ENCODE measurements at places on chromosomes 6 and 20.

DNA sequence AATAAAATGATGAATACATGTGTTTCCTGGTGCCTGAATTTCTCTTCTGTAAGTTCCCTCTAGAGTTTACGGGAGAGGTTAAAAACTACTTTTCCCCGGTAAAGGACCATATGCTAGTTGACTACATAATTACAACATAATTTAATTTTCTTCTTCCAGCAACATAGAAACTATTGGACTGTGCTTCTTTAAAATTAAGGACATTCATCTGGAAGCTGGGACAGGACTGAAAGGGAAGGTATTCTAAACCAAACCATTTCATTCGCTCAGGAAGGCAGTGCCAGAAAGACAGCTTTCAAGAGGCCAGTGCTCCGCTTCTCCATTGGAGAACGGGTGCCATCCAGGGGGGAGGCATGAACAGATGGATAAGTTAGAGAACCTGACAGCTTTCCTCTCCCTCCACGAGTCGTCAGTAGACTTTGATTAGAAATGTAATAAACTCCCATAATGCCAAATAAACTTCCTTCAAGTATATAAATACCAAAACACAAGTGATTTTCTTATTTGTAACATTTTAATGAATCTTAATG lies 458.0 kb upstream of the SOX4 start:
- no peak for DNase-seq

GRCh38 chr6:44868910-44869309 lies 459.2 kb upstream of the RUNX2 start:
- no peak for DNase-seq

DNA sequence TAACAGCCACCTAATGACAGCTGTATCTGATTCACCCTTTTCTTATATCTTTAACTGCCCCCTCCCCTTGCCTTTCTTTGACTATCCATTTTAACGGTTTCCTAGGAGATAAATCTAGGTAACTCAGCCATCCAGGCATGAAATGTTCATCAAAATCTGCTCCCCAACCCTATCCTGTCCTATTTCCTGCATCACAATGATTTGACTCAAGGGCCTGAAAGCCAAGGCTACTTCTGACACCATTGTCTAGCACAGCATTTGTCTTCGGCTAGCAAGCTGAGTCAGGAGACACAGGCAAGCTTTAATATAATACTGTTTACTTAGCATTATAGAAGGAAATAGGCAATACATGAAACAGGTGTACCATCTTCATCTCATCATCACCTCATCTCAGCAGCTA lies 31.6 kb upstream of the MANEA start:
- no peak for DNase-seq

DNA sequence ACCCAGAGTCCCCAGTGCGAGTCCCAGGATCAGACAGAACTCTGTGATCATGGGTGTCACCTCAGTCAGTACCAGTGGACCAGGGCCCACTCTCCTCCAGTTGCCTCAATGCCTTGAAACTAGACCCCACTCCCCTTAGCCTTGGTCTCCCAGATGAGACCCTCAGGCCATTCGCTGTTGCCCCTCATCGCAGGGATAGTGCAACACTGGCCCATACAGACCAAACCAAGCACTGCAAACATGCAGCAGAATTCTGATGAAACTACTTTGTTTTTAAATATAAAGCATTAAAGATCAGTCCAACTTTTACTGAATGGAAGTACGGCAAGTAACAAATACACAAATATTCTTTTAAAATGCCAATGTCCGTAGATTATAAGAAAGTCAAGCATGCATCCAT lies 101.2 kb upstream of the NT5E start:
- no peak for DNase-seq

DNA sequence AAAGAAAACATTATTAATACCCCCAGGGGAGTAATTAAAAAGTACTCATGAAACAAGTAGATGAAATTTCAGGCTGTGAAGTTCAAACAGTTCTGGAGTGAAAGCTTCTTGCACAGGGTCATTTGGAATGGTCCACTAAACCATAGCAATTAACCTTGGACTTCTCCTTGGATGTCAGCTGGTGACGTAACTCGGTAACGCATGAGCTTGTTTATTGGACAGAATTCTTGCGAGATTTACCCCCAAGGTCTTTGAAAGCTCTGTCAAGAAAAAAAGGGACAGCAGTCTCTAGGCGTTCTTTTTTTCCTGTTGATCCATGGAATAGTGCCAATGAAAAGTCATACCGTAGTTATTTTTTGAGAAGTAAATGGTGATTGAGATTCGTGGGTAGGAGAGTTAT lies 2.2 kb downstream of the CD83 start:
- no peak for DNase-seq

GRCh38 chr6:25169553-25169952 lies 109.6 kb upstream of the CARMIL1 start:
- no peak for DNase-seq

DNA sequence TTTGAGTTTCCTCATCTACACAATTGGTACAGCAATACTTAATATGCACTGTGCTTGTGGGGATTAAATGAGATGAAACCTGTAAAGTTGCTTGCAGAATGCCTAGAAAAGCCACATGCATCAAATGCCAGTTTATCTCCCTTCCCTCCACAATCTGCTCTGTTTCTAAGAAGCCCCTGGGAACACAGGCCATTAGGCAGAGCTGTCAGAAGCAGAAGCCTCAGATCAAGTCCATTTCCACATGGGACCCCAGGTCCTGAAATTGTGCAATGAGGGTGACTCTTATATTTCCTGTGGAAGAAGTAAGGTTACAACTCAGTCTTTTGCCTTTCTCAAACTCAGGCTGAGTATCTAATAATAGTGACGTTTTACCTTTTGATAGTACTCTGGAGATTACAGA lies 737.4 kb downstream of the KIF16B start:
- DNase-seq, result no peak

DNA sequence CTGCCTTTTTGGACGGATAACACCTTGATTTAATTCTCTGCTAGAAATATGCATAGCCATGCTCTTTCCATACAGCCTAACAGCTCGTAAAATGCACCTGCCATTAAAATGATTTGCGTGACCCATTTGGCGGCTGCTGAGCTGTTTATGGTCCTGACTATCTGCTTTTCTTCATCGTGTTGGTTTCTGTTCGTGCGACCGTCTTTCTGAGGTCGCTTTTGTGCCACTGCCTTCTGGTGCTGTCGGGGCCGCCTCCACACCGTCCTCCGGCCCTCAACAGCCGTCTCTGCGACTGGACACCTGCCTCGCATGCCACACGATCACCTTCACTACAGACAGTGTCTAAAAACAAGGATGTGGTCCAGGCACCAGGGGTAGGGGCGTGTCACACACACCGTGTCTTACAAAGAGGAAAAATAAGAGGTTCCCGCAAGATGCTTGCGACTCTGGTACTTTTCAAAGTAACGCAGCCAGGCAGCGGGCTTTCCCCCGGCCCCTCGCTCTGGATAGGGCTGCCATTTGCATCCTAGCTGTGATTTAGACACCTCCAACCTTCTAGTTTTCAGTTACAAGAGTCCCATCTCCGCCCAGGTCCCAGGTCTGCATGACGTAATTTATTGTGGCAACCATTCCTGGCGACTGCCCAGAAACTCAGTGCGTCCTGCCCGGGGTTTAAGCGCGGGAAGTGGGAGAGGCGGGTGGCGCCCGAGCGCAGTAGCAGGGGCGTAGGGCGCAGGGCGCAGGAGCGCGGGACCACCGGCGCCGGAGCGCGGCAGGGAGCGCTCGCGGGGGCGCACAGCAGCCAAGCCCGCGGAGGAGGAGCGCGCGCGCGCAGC lies at the start of gene STMND1:
TSS of gene STMND1 (plus strand) at position 629 of the 836 bp plus-strand sequence. CDS start 208 bp downstream, outside the sequence.
- no peak for DNase-seq

GRCh38 chr6:25025919-25026301 lies 90.2 kb upstream of the RIPOR2 start:
- DNase-seq, result no peak

Measured in activated CD4-positive, CD25-positive, alpha-beta regulatory T cell (primary cell).